ENCODE measurements at places on chromosomes 12 and 14. TPM values are rescaled to one million over a fixed set of nuclear protein-coding genes. Genes with fewer than 3 reads are reported as not detected.
A peak's percentile ranks its signal among the peaks of the same experiment; 100 is the strongest.

The LRP1-AS gene
- total RNA-seq = not detected

The CLMN gene
- total RNA-seq = 91.9 TPM

- DNase-seq = no peak
Measured at GRCh38 chr12:6782850-6783566, 6.3 kb upstream of the CD4 start.

DNA sequence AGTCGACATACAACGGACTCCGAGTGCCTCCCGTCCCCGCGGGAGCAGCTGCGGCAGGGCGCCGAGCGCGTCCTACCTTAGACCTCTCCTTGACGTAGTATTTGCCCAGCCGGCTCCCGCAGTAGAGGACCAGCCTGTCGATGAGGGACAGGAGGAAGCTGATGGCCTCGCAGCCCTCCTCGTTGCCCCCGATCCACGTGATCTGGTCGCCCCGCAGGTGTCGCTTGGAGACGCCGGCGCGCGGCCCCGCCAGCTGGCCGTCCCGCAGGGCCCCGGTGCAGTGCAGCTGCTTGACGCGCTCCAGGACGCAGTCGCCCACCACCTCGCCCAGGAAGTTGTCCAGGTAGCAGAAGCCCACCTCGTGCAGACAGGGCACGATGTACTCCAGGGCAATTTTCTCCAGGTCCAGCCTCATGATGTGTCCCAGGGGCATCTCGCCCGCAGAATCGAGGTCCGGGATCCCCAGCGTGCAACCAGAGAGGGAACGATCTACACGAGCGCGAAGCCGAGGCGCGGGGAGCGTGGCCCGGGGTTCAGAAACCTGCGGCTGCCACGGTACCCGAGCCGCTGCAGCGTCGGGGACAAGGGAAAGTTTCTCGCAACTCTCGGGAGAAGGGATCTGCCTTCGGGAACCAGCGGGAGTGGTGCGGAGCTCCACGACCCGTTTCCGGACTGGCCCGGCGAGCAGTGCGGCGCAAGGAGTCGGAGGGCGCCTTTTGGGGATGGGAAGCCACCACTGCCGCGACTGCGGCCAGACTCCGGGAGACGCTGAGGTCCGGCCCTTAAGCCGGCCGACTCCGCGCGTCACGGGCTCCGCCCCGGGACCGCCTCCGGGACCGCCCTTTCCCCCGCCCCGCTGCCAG, at the start of gene EGLN3:
EGLN3 (minus strand) TSS at position 755 of the 863 bp plus-strand sequence; CDS start at position 433, 322 bp downstream.
- DNase-seq = peak; percentile 94

DNA sequence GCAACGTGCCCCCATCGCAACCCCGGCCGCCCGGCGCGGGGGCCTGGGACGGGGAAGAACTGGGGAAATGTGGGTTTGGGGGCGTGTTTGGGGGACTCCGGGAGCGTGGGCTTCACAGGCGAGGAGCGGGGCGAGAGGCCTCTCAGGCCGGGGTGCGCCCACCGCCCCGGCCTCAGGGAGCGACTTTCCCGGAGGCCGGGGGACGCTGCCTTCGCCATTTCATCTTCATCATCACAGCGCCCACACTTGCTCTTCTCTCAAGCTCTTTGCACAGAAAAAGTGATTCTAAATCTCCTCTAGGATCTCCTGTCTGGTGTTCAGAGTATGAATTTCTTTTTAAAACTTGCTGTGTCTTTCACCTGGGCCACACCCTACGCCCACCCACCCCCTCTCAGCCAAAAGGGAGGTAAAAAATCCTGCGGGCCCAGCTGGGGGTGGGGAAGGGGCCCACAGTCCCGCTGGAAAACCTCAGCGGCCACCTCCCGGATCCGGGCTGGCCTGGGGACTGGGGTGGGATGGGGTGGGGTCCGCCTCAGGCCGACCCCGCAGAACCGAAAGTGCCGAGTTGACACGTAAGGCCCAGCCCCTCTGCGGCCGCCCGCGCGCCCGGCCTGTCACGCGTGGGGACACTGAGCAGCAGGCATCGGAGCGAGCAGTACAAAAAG, 7.4 kb downstream of the CDKN1B start:
- DNase-seq = peak; percentile 48

The FSCB gene
- total RNA-seq = 0.49 TPM

The POLE2 gene
- total RNA-seq = 4.6 TPM

The TAS2R42 gene
- total RNA-seq = not detected

DNA sequence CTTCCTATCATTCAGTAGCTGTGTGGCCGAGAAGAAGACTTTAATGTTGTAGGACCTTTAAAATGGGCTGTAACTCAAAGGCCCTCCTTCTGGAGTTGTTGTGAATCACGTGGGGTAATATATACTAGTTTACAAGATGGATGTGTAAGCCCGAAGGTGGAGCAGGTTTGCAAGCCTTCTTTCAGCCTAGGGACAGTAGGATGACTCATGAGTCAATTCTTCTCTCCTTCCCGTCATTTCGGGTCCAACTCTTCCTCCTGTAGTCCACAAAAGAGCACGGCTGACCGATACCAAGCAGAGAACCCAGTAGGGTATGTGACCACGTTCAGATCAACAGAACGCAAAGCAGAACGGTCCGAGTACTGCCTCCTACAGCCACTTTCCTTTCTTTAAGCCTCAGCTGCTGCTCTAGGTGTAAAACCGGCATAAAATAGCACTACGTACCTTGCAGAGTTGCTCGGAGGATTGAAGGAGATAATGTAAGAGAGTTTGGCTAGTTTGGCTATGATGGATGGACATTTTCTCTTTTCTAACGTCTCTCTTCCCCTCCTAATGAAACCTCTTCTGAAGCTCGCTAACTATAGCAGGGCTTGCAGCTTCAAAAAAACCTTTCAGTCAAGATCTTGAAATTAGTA, 1.3 kb upstream of the RASSF3 start:
- DNase-seq = no peak

- no peak for DNase-seq
Measured at GRCh38 chr12:12533238-12533829, 29.3 kb downstream of the DUSP16 start.

The PAPLN gene
- 6.7 TPM for total RNA-seq

- DNase-seq = no peak
Measured at GRCh38 chr12:105567061-105567460, 236.6 kb downstream of the C12orf75 start.

The CRIP2 gene
- 186 TPM for total RNA-seq

- DNase-seq = no peak
Measured at GRCh38 chr14:75156901-75157300, 19.5 kb downstream of the TMED10 start.

- DNase-seq = no peak
Measured at GRCh38 chr12:20134652-20135051, 233.7 kb upstream of the PDE3A start.

DNA sequence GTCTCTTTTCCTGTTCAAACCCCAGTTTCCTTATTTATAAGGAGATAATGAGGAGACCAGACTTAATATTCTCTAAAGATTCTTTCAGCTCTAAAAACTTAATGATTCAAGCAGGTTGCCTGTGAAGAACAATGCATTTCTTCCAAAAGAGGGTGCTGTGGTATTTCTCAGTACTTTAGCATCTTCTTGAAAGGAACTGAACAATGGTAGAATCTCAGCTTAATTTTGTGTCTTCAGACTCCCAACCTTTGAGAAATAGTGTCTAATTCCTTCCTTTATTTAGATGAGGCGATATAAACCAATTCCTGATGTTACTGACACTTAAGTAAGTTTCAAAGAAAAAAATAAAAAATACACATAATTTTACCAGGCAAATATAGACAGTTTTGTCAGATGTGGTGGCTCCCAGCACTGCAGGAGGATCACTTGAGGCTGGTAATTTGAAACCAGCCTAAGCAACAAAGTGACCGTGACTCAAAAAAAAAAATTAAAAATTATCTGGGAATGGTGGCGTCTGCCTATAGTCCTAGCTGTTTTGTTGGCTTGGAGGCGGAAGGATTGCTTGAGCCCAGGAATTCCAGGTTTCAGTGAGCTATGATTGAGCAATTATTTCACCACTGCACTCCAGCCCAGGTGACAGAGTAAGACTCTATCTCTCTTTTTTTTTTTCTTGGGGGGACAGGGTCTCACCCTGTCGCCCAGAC, 76.9 kb upstream of the PSMA6 start:
- DNase-seq = no peak

- no peak for DNase-seq
Measured at GRCh38 chr12:22117563-22118237, 71.7 kb downstream of the CMAS start.

DNA sequence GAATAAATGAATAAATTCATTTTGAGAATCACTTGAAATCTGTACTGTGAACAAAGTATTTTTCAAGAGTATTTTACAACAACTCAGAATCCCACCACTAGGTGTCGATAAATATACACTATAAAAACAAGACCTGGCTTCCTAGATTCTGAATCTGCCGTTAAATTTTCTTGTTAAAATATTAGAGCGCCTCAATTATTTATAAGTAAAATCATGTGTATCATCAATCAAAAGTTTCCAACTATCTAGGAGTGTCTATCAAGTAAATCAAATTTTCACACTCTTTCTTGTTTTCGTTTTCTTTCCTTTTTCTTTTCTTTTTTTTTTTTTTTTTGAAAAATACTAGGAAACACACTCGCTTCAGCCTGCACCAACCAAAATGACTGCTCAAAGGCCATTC, 179.2 kb upstream of the DCN start:
- DNase-seq = no peak

- DNase-seq = no peak
Measured at GRCh38 chr12:8548192-8548591, 7.5 kb upstream of the CLEC4E start.

DNA sequence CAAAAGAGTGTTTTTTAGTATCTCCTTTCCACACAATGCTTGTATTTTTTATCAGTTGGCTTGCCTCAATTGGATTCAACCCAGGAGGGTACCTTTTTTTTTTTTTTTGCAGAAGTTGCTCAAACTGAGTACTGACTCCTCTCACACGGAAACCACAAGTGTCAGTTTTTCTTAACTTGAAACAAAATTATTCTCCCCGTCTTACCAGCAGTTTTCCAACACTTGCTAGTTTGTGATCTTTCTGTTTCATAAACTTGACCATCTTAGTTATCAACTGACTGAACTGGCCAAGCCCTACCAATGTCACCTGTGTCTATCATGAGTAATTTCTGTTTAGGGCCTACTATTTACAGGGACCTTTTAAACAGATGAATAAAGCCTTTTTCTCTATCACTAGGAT, 34.1 kb upstream of the ITPR2 start:
- DNase-seq = no peak

DNA sequence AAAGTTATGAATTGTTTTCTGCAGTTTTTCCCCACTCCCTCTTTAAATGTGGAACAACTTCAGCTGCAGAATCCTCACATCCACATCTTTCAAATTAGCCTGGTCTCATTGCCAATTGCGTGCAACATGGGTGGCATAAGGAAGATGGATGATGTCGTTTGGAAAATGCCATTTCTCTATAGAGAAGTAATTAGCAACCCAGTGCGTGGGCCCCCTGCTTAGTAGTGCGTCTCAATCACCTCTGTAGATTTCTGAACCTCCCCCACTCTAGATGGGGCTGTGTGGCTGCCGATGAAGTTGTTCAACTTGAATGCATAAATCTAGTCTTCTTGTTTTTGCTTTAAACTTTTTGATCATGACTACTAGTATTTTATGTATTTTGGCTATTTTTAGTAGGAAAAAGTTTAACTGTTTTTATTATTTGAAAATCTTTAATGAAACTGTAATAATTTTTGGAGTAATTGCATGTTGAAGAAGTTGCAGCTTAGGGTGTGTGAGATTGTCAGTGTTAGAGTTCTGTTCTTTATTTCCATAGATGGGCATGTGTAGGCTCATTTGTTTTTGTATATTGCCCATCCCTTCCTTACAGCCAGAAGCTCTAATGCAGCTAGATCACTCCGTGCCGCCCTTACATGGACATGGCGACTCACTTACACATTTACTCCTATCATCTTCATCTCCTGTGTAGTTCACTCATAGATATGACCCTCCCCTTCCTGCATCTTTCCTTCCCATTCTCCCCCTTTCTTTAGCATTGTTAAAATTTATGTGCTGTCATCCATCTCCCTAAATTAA, 358.2 kb downstream of the DIO2 start:
- DNase-seq = no peak

The GPR65 gene
- total RNA-seq = 1.3 TPM

The CLEC14A gene
- total RNA-seq = 18.6 TPM

DNA sequence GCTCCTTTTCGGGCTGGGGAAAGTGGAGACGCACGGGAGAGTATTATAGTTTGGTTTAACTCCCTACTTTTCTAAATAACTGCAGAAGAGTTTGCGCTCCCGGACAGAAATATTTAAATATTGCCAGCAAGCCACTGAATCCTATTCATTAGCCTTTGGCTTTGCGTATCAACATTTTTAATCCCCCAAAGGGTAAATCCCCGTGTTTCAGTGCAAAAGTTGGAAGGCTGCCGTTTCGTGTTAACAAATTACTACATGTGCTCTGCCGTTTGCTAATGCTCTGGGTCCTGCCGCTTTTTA, 372 bp upstream of the DPF3 start:
- DNase-seq = no peak

- DNase-seq = no peak
Measured at GRCh38 chr12:11969437-11970154, 101.1 kb upstream of the BCL2L14 start.

The ANKRD9 gene
- total RNA-seq = 11.5 TPM

DNA sequence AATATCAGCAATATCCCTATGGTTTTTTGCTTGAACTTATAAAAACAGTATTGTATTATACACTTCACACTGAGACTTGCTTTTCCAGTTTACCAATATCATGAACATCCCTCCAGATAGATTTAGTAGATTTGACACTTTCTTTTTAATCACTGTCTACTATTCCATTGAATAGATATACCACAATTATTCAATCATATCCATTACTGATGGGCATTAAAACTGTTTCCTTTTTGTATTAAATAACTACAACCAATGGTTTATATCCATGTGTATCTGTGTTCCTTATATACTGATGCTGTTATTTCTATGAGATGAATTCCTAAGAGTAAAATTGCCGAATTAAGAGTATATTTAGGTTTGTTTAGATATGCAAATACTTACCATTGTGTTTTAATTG, 13.0 kb upstream of the DHRS7 start:
- no peak for DNase-seq

The RIMBP2 gene
- 0.57 TPM for total RNA-seq

The IKZF4 gene
- 14.6 TPM for total RNA-seq

DNA sequence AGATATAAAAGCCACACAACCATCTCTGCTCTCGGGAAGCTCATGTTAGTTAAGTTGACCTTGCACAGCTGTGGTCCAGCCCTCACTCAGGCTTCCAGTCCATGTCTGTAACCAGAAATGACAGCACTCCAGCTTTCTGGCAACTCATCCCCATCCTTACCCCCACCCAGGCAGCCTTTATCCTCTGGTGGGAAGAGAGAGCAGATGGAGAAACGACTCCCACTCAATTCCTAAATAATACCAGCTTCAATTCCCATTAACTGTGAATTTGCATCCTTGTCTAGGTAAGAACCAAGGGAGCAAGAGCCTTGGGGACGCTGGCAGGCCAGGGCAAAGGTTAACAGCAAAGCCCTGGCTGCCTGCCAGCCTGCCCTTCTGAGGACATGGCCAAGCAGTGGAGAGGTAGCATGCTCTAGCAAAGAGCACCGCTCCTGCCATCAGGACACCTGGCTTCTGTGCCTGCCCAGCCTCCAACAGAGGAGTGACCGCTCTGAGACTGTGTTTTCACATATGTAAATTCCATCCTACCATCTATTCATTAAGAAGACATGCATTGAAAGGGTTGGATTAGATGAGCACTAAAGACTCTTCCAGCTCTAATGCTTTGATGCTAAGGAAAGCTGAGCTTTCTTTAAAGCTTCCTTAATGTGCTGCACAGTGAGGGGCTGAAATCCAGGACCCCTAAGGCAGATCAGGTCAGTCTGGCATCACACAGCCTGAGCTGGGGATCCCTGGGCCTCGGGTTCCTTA, 236.1 kb downstream of the GRIN2B start:
- no peak for DNase-seq

The GZMB gene
- 0.94 TPM for total RNA-seq

All from ureter (tissue), 1 donor.